HFF-Myc (cell line): ENCODE measurements at places on chromosomes 2 and 18.

DNA sequence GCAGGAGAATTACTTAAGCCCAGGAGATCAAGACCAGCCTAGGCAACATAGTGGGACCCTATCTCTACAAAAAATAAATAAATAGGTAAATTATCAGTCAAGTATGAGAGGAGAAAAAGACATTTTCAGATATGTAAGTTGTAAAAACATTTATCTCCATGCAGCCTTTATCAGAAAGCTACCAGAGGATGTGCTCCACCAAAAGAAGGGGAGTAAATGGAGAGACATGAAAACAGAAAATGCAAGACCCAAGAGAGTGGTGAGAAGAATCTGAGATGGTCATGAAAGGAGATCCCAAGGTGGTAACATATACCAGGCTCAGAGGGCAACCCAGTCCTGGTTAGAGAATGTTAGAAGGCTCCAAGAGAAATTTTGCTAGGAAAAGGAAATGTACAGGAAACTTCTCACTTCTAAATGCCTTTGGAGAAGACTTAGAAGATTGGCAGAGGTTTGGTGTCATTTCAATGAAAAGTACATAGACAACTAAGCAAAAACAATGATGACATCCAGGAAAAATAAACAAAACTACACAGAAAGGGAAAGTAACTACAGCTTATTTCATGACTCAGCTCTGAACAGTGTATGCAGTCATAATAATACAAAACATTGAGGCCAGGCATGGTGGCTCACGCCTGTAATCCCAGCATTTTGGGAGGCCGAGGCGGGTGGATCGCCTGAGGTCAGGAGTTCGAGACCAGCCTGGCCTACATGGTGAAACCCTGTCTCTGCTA lies 19.5 kb downstream of the CIB4 start:
- DNase-seq: no peak

- no peak for DNase-seq
Measured at GRCh38 chr2:214226061-214226460, 184.8 kb upstream of the VWC2L start.

DNA sequence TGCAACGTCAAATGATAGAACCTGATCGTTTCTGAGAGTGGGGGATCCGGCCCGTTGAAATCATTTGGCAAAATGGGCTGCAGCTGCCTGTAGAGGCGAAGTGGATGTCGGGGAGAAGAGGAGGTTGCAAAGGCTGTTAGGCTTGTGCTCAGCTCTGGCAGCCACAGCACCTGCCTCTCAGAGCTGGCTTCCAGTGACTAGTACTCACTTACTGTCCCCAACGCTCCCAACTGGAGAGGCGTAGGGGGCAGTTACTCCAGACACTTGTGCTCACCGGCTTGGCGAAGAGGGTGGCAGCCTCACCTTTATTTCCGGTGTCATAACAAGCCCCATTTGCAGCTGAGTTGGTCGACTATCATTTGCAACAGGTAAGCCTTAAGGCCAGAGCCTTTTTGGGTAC lies 37.9 kb downstream of the NCK2 start:
- DNase-seq: no peak

- no peak for DNase-seq
Measured at GRCh38 chr2:24285484-24286152, 74.7 kb downstream of the ITSN2 start.

- no peak for DNase-seq
Measured at GRCh38 chr2:27264753-27265535, 2.1 kb upstream of the SLC30A3 start.
